Aorta (tissue), 5 donors: ENCODE measurements at places on chromosomes 1 and 21.
A peak's percentile ranks its signal among the peaks of the same experiment; 100 is the strongest.

- H3K27ac ChIP-seq, result no peak overlapping the region
- H3K27me3 ChIP-seq, result no peaks in the 10 kb centered on the region
- H3K36me3 ChIP-seq, result no peaks in the 10 kb centered on the region
- no peak for DNase-seq
- no peak overlapping the region for H3K4me3 ChIP-seq
Observed at GRCh38 chr1:235878082-235878811, 11.5 kb upstream of the LYST start.

DNA sequence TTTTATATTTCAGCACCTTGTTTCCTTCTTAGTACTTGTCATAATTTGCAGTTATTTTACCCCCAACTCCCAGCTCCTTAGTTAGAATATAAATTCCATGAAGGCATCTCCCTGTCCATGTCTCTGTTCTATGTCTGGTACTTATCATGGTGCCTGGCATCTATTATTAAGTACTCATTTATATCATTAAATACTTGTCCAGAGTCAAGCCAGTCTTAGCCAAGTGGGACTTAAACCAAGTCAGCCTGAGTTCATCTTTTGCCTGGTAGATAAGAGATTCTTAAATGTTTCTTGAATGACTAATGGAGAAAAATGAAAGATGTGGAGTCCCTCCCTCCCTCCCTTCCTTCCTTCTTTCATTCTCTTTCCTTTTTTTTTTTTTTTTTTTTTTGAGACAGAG lies 9.4 kb downstream of the SLC25A44 start:
- no peaks in the 10 kb centered on the region for H3K27me3 ChIP-seq
- H3K36me3 ChIP-seq, result peaks cover 11% of the 10 kb centered on the region
- no peaks in the 10 kb centered on the region for H3K4me1 ChIP-seq
- no peak overlapping the region for H3K4me3 ChIP-seq

GRCh38 chr1:238119861-238120260 lies 229.1 kb upstream of the ZP4 start:
- no peaks in the 10 kb centered on the region for H3K4me1 ChIP-seq
- DNase-seq, result no peak
- H3K27me3 ChIP-seq, result no peaks in the 10 kb centered on the region
- H3K36me3 ChIP-seq, result no peaks in the 10 kb centered on the region
- no peak overlapping the region for H3K27ac ChIP-seq

GRCh38 chr1:65147424-65148177 lies 402 bp upstream of the AK4 start:
- no peaks in the 10 kb centered on the region for H3K27me3 ChIP-seq
- no peaks in the 10 kb centered on the region for H3K36me3 ChIP-seq
- H3K4me1 ChIP-seq, result no peaks in the 10 kb centered on the region
- no peak overlapping the region for H3K27ac ChIP-seq

GRCh38 chr1:205927676-205928075 lies 15.6 kb downstream of the SLC26A9 start:
- no peak for DNase-seq
- H3K27me3 ChIP-seq, result no peaks in the 10 kb centered on the region
- H3K27ac ChIP-seq, result no peak overlapping the region
- no peak overlapping the region for H3K4me3 ChIP-seq
- no peaks in the 10 kb centered on the region for H3K36me3 ChIP-seq

DNA sequence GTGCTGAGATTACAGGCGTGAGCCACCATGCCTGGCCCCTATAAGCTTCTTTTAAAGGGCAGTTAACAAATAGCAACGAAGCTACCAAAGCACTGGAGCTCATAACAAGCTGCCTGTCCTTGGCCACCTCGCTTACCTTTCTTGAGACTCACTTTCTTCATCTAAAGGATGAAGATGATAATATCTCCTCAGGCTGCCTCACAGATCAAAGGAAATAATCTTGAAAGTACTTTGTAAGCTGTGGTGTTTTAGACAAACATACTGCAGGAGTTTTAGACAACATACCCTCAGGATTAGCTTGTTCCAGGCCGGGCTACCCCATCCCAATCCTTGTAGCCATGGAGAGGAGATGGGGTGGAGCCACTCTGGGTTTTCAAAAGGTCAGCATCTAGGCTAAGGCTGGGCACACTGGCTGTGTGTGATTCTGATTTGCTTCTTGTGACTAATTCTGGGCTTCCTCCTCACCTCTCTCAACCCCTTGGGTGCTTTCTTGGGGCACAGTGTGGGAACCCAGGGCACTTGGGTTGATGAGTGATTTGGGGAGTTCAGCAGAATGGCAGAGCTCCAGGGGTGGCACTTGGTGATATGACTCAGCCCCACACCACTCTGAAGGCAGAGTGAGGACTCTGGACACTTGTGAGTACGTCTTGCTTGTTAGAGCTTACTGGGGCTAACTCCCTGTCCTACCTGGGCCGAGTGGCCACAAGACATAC lies 5.2 kb downstream of the GPR25 start:
- DNase-seq, result peak; percentile 33
- no peak overlapping the region for H3K27ac ChIP-seq
- H3K4me1 ChIP-seq, result no peaks in the 10 kb centered on the region
- no peaks in the 10 kb centered on the region for H3K36me3 ChIP-seq
- H3K27me3 ChIP-seq, result no peaks in the 10 kb centered on the region

DNA sequence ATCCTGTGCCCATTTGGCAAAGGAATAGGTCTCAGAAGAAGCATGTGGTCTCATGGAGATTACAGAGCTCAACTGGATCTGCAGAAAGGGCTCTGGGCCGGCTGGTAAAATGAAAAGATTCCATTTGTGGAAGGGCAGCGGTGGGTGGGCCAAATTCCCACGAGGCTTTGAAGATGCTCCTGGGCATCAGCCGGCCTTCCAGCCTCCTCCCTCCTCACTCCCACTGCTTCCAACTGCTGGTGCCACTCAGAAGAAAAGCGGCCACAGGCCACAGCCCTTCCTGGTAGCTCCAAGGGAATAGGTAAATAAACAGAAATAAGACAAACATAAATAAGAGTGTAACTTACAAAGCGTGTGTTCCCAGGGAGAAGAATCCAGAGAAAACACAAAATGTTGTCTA lies 136.3 kb upstream of the SLC44A3 start:
- no peaks in the 10 kb centered on the region for H3K27me3 ChIP-seq
- H3K4me1 ChIP-seq, result no peaks in the 10 kb centered on the region
- no peak overlapping the region for H3K4me3 ChIP-seq
